ENCODE measurements at places on chromosomes 2 and 18. TPM values are rescaled to one million over a fixed set of nuclear protein-coding genes. Genes with fewer than 3 reads are reported as not detected.

The CFC1 gene
- total RNA-seq = not detected

The GAREM1 gene
- total RNA-seq = 3.0 TPM

The ANKRD30B gene
- not detected for total RNA-seq

The ANKZF1 gene
- total RNA-seq = 21.5 TPM

The IFIH1 gene
- 12.2 TPM for total RNA-seq

The SERPINB11 gene
- total RNA-seq = not detected

The POTEC gene
- not detected for total RNA-seq

The CD28 gene
- under 0.01 TPM for total RNA-seq

The FIGN gene
- total RNA-seq = 2.2 TPM

The SERPINB12 gene
- total RNA-seq = not detected

The HDLBP gene
- total RNA-seq = 880 TPM

The NETO1 gene
- not detected for total RNA-seq

The SCN7A gene
- total RNA-seq = not detected

The VWC2L gene
- not detected for total RNA-seq

The ARHGEF33 gene
- 1.2 TPM for total RNA-seq

Data from articular chondrocyte of knee joint (primary cell).